Activated B cell treated with CpG ODN at 0.5 μM for 24 hours (primary cell): ENCODE measurements at places on chromosomes 7 and 10. TPM values are rescaled to one million over a fixed set of nuclear protein-coding genes. Genes with fewer than 3 reads are reported as not detected.

PON1 gene
- not detected in 2 replicates for total RNA-seq

LRRC17 gene
- total RNA-seq = 0.16 and 0.34 TPM in 2 replicates

TMEM196 gene
- not detected in 2 replicates for total RNA-seq

TBXAS1 gene
- total RNA-seq = 2.0 and 3.8 TPM in 2 replicates

DNA sequence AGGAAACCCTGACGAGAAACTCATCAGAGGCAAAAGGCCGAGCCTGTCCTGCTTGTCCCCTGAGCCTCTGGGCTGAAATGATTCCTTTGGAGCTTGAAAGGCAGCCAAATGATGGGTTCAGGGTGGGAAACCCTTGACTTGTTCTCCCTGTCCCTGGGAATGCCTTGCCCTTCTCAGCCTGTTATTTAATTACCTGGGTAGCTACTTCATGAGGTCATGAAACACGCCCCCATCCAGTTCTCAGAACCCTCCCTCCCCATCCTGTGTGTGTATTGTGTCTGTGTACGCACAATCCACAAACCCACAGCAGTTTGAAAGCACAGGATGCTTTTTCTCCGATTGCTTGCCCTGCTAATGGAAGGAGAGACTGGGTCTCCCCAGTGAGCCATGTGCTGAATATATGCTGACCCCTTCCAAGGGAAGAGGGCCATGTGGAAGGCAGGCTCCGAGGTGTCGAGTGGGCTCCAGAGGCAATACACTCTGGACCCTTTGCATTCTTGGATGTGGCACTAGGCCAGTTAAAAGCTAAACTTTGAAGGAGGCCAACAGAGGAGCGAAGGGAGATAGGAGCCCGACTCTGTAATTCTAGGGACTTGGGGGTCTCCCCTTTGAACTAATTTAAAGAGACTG lies 10.6 kb downstream of the DUSP5 start:
- no peak for DNase-seq

GRCh38 chr7:26425655-26426054 lies 134.0 kb downstream of the SNX10 start:
- DNase-seq = no peak

- no peak for DNase-seq
Measured at GRCh38 chr7:34755008-34755407, 97.0 kb downstream of the NPSR1 start.

GRCh38 chr10:83373671-83374070 lies 765.6 kb upstream of the GHITM start:
- DNase-seq = no peak

GRCh38 chr10:78065611-78066010 lies 31.9 kb downstream of the RPS24 start:
- no peak for DNase-seq

- DNase-seq = no peak
Measured at GRCh38 chr10:97509120-97509680, 10.5 kb downstream of the UBTD1 start.

DNA sequence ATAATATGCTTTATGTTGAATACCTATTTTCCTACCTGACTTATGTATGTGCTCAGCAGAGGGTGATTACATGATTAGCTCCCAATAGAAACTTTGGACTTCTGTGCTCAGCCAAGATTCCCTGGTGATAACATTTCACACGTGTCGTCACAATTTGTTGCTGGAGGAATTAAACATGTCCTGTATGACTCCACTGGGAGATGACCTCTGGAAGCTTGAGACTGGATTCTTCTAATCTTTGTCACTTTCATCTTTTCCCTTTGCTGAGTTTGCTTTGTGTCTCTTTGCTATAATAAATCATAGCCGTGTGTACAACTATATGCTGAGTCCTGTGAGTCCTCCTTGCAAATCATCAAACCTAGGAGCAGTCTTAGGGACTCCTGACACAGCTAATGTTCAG lies 120.9 kb upstream of the LRRTM3 start:
- no peak for DNase-seq

- DNase-seq = no peak
Measured at GRCh38 chr7:155992538-155992937, 180.3 kb upstream of the SHH start.

GRCh38 chr10:118793545-118793944 lies 38.8 kb upstream of the CACUL1 start:
- no peak for DNase-seq

- DNase-seq = no peak
Measured at GRCh38 chr7:19560111-19560883, 148.5 kb downstream of the POLR1F start.

DNA sequence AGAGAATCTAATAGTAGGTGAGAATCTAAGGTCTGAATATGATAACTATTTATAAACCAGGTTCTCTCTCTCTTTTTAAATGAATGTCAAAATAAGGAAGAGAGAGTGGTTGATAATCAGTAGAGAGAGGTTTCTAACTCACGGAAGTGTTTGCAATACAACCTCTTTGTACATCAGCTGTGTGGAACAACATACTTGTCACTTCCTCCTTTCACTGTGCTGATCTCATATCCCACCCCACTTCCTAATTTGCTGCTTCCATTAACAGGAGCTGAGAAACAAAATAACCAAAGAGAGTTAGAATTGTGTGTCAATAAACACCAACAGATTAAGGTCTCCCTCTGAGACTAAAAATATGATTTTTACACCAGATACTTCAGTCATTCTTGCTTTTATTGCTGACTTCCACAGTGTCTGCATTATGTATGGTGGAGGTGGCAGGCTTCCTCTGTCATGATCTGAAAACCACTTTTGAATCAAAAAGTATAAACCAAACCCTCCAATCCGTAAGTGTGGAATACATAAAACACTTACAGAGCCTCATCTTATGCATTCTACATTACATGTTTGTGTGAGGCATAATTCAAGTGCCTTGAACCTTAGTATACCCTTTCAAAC lies 25.0 kb downstream of the CACUL1 start:
- no peak for DNase-seq

GRCh38 chr10:59179068-59179467 lies 2.6 kb downstream of the PHYHIPL start:
- DNase-seq = no peak

- DNase-seq = no peak
Measured at GRCh38 chr10:113267619-113268562, 285.0 kb upstream of the HABP2 start.

GRCh38 chr7:139682136-139683013 lies 95.4 kb downstream of the HIPK2 start:
- DNase-seq = no peak

GRCh38 chr7:45390180-45390579 lies 184.0 kb upstream of the ADCY1 start:
- DNase-seq = no peak

- no peak for DNase-seq
Measured at GRCh38 chr10:63005246-63005645, 127.9 kb upstream of the NRBF2 start.

DNA sequence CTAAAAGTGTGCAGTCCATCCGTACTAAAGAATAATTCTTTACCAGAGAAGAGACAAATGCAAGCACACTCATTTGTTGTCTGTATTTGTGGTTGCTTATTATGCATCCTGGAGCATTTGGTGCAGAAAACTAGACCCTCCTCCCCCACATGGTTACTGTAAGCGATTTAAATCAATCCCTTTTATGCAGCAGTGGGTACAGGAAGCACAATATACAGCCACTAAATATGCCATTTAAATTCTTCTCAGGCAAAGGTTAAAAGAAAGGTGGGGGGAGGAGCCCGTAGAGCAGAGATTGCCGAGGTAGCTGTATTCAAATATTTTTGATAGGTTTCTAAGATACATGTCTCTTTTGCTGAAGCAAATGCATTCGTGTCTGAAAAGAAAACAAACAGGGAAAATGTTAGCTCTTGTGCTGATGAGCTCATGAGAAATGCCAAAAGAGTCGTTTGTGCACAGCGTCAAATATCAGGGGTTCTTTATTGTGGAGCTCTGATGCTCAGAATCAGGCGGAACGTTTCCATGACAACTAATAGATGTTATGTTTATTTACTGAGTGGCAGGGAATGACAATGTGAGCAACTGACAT lies 131.3 kb upstream of the NPVF start:
- no peak for DNase-seq

DNA sequence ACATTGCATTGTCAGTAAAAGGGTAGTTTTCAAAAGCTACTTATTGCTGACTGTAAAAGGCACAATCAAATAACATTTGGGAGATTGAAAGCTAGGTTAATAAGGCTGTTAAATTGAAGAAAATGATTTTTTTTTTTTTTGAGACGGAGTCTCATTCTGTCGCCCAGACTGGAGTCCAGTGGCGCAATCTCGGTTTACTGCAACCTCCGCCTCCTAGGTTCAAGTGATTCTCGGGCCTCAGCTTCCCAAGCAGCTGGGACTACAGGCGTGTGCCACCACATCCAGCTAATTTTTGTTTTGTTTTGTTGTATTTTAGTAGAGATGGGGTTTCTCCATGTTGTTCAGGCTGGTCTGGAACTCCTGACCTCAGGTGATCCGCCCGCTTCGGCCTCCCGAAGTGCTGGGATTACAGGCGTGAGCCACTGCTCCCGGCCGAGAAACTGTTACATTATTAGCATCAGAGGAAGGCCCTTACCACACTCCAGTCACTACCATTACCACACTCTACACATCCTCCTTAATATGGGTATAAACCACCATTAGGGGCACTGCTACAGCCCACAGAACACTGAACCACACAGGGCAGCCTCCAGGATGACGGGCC lies 1.0 kb downstream of the CYP51A1 start:
- no peak for DNase-seq

DNA sequence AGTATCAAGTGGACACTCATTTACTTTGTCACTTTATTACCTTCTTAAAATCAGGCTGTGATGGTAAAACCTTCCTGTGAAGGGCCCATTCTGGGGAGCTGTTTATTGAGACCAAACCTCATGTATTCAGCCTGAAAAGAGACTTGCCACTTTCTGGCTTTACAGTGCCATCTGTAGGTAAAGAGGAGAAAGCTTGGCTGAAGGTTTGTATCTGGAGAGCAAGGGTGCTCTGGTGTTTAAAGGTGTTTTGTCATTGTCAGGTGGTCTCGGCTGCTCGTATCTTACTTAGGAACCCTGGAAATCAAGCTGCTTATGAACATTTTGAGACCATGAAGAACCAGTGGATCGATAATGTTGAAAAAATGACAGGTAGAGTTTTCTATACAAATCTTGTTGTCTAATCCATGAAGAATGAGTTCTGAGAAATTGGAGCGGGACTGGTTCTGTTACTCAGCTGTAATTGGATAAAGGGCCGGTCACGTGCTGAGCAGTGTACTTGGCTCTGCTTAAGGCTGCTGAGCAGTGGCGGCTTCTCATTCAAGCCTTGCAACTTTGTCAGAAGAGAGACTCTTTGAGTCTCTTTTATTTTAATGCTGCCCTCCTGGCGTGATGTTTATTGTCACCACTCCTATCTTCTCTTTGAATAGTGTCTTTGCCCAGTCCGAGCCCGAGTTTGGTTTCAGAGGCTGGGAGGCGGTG lies 46.9 kb downstream of the AP3M1 start:
- DNase-seq = no peak
